ENCODE measurements at places on chromosomes 3 and 15.

- DNase-seq = no peak
Observed at GRCh38 chr3:104436506-104436905, 930.2 kb upstream of the ALCAM start.

- DNase-seq = no peak
Observed at GRCh38 chr3:170469151-170470062, 50.7 kb downstream of the CLDN11 start.

DNA sequence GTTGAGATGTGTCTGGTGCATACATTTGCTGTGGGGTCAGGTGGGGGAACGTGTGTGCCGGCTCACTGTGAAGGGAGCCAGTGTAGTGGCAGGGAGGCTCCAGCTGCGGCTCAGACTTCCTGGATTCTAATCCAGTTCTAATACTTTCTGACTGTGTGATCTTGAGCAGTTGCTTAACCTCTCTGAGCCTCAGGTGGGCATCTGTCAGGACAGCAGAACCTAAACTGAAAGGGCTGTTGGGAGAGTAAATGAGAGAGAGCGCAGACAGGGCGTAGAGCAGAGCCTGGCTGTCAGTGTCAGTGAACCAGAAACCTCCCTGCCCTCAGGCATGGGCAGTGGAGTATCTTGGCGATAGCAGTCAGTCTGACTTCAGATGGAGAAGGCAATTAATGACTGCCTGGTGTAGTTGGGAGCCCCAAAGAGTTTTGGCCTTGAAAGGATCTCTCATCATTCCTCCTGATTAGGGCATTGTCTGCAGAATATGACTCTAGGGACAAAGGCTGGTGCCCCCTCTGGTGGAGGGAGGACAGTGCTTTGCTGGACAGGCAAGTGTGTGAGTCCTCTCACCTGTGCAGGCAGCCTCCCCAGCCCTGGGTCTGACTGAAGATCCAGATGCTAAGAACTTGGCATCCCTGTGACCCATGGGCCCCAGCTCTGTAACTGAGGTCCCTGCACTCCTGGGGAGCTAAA lies 9.6 kb downstream of the KBTBD13 start:
- peak; percentile 40 for DNase-seq

- no peak for DNase-seq
Observed at GRCh38 chr3:74643636-74644035, 29.2 kb upstream of the CNTN3 start.

GRCh38 chr3:78809966-78810365 lies 957.8 kb downstream of the ROBO1 start:
- no peak for DNase-seq

- peak; percentile 74 for DNase-seq
Observed at GRCh38 chr3:141454906-141455602, 31.8 kb upstream of the RASA2 start.

- no peak for DNase-seq
Observed at GRCh38 chr3:32712506-32713055, 27.6 kb downstream of the CNOT10 start.

GRCh38 chr3:174859756-174860155 lies 622 bp downstream of the NAALADL2 start:
- DNase-seq = no peak

- DNase-seq = peak; percentile 26
Observed at GRCh38 chr3:24493746-24494617, 668 bp downstream of the THRB start.

- no peak for DNase-seq
Observed at GRCh38 chr3:75863130-75863529, 77.8 kb upstream of the ZNF717 start.

All from ACHN (cell line).